ENCODE measurements at places on chromosomes 12 and 14. TPM values are rescaled to one million over a fixed set of nuclear protein-coding genes. Genes with fewer than 3 reads are reported as not detected.

DNA sequence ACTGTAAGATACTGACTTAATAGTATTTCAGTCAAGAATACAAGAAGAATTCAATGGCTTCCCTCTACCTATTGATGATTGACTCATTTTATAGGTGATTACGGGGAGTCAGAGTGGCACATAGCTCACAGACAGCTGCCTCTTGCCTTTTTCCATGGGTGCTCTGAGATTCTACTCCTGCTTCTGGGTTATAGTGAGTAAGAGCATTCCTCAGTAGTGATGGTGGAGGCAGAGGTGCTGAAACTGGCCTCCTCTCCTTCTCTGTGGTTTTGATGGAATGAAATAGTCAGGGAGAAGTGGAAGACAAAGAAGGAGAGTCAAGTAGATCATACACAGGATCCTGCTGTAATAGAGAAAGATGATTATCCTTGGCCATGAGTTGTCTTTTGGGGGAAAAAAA is 438.2 kb upstream of the FAR2 start:
- DNase-seq = no peak

- no peak for DNase-seq
Measured at GRCh38 chr12:105995961-105996431, 142.8 kb downstream of the NUAK1 start.

GRCh38 chr14:93332853-93333630 is at the start of gene BTBD7:
BTBD7 (minus strand) TSS chr14:93333036; CDS start chr14:93296051, 36,985 bp downstream.
- peak; percentile 95 for DNase-seq

GRCh38 chr14:69333791-69334337 is 64.2 kb downstream of the ERH start:
- no peak for DNase-seq

DNA sequence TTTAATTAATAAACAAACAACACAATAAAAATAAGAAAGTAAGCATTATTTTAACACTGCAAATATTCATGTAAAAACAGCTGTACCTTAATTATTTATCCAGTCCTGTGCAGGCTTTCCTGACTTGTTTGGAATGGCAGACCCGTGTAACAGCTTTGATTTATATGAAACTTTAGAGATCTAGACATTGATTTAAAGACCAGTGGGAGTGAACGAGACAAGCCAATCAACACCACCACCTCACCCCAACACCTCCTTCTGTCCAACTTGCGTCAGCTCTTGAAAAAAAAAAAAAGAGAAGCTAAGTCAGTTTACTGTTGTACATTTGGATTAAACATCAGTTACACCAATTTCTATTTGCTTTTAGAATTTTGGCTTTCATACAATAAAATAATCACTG is 22.3 kb downstream of the SLC38A4 start:
- no peak for DNase-seq

DNA sequence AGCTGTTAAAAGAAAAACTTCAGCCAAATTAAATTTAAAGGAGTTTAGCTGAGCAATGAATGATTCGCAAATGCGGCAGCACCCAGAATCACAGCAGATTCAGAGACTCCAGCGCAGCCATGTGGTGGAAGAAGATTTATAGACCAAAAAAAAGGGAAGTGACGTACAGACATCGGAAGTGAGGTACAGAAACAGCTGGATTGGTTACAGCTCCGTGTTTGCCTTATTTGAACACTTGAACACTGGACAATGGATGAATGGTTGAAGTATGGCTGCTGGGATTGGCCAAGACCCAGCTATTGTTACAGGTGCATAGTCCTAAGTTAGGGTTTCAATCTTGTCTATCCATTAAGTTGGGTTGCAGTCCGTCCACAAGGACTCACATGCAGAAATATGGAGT is 42.6 kb downstream of the GALNT8 start:
- no peak for DNase-seq

OAS2 gene
- 9.2 TPM for total RNA-seq

Measured in heart right ventricle (tissue), 16 donors.